ENCODE measurements at places on chromosomes 6 and 20. TPM values are rescaled to one million over a fixed set of nuclear protein-coding genes. Genes with fewer than 3 reads are reported as not detected.

The ZC3H12D gene
- not detected for total RNA-seq

The LZTS3 gene
- 8.3 TPM for total RNA-seq

The SGK2 gene
- not detected for total RNA-seq

The EYS gene
- total RNA-seq: under 0.01 TPM

The SALL4 gene
- total RNA-seq: not detected

The AKAP7 gene
- total RNA-seq: 6.0 TPM

The ULBP2 gene
- total RNA-seq: 8.1 TPM

The KCNQ5 gene
- total RNA-seq: 0.53 TPM

The SNX14 gene
- 94.6 TPM for total RNA-seq

The DYNLT2 gene
- total RNA-seq: 0.35 TPM

The SPINT4 gene
- not detected for total RNA-seq

The TAAR2 gene
- not detected for total RNA-seq

The CNR1 gene
- 2.3 TPM for total RNA-seq

The CYP24A1 gene
- total RNA-seq: not detected

The DZANK1 gene
- 2.3 TPM for total RNA-seq

The HEY2 gene
- total RNA-seq: not detected

The IYD gene
- not detected for total RNA-seq

The STMND1 gene
- total RNA-seq: not detected

The C20orf204 gene
- not detected for total RNA-seq

The RAET1G gene
- 1.7 TPM for total RNA-seq

The TFAP2B gene
- not detected for total RNA-seq

The ATXN1 gene
- total RNA-seq: 11.3 TPM

The VNN1 gene
- total RNA-seq: 1.4 TPM

The CBLN4 gene
- not detected for total RNA-seq

The UNC5CL gene
- total RNA-seq: not detected

The OR12D3 gene
- total RNA-seq: not detected

The POPDC3 gene
- 13.8 TPM for total RNA-seq

The NKX2-2 gene
- total RNA-seq: not detected

The TUBB2B gene
- 11.0 TPM for total RNA-seq

The C6orf163 gene
- 0.35 TPM for total RNA-seq

The THBD gene
- total RNA-seq: under 0.01 TPM

The HLA-DOB gene
- total RNA-seq: 0.29 TPM

The TTK gene
- total RNA-seq: 20.5 TPM

The EFCAB8 gene
- total RNA-seq: not detected

The CAGE1 gene
- total RNA-seq: not detected
